T-helper 9 cell (primary cell): ENCODE measurements at places on chromosomes 6 and 20.
A peak's percentile ranks its signal among the peaks of the same experiment; 100 is the strongest.

DNA sequence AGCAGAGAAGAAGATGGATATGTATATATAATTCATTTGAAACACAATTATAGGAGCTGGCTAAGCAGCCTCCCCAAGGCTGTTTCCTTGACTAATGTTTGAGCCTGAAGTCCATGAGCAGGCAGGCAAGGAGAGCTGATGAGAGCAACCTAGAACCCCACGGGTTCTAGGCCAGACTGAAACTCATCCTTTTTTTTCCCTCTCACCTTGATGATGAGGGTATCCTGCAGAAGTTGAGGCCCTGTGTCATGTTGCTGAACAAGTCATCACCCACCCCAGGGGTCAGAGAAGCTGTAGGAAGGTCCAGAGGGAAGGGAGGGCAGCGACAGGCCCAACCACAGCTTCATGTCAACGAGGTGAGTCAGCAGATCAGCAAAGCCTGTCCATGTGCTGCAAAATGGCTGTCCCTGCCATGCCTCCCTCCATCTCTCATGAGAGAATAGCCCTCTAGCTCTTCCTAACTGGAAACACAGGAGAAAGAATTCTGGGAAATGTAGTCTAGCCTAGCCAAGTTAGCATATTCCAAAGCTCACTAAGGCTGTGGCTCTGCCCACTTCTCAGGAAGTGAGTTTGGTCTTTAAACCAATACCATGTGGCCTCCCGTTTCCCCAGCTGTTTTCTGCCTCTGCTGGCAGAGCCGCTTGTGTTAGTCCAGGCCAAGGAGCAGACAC is 91.3 kb upstream of the DTNBP1 start:
- DNase-seq, result no peak

- DNase-seq, result no peak
These were observed 119.8 kb downstream of the BANF2 start for GRCh38 chr20:17819395-17820093.

GRCh38 chr6:17454316-17455005 is 61.1 kb downstream of the CAP2 start:
- no peak for DNase-seq

GRCh38 chr6:79694623-79695343 is 63.7 kb downstream of the SH3BGRL2 start:
- no peak for DNase-seq

GRCh38 chr6:72290620-72291019 is 331.2 kb upstream of the KCNQ5 start:
- no peak for DNase-seq

- DNase-seq, result no peak
These were observed 29.8 kb downstream of the PLCG1 start for GRCh38 chr20:41167118-41167470.

DNA sequence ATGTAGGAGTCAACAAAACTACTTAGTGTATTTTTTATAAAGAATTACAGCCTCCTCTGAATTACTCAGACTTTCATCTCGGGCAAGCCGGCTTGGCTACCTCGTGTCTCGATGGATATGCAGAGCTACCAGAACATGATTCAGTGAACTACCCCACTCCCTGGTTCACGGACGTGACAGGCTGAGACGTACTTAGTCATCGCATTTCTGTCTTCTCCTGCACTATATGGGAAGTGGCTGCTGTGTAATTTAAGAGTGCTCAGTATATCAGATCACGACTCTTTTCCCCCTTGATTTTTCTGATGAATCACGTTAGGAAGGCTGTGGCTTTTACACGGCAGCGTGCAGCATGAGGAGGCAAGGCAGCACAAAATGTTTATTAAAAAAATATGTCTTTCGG is 302.7 kb upstream of the ZFP64 start:
- DNase-seq, result no peak

DNA sequence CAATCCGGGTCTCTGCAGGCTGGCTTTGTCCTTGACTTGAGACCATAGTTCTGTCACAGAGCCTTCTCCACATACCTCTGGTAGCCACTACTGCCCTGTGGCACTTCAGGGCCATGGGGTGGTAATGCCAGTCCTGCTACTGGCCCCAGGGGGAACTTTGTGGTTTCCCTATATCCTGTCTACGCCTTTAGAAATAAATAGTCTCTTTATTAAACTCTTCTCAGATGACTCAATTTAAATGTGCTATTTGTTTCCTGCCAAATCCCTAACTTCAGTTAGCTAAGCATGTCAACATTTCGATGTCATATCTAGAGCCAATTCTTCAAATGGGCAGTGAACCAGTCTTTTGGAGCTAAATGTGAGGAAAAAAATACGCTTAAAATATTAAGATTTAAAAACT is 60.1 kb downstream of the SEL1L2 start:
- DNase-seq, result no peak

DNA sequence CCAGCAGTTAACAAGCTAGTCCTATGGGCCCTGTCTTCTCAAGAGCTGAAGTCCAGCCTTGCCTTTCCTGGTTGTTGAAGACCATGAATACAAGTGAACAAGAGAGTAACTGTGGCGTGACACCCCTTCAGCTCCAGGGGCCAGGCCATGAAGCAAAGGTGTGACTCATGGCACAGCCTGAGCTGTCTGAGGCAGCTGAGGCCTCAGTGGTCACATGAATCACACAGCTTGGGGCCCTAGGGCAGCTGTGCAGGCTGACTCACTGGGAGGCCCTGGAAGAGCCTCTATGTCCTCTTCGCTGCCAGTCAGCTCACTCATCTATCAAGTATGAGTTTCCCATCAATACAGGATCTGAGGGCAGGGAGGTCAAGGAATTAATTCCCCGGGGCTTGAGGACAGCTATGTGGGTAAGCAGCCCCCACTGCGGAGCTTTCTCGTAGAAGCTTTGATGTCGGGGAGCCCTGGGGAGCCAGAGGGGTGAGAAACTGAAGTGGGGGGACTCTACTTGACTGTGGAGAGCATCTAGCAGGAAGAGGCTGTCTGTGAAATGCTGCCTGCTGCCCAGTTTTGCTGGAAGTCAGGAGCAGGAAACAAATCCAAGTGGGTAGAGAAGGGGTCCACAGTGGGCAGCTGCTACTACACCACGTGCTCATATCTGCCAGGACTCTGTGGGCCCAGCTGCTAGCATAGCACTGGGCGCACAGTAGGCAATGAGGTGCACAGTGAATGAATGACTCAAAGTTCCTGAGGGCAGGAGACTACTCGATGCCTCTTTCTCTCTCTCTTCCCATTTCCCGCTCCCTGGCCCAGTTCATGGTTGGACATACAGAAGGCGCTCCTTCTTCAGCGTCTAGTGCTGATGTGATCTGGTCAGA is 13.7 kb upstream of the FAM83C start:
- DNase-seq, result no peak

DNA sequence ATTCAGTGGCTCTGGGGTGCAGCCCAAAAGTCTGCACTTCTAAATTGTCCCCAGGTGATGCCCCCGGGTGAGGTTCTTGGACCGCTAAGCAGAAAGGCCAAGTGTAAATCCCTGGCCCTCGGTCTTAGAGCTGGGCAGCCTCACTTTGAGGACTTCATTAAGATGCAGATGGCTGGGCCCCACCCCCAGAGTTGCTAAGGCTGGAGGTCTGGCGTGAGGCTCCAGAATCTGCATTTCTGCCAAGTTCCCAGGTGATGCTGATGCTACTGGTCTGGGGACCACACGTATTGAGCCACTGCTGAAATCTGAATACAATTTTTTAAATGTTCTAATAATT is 735 bp upstream of the SLC23A2 start:
- no peak for DNase-seq

DNA sequence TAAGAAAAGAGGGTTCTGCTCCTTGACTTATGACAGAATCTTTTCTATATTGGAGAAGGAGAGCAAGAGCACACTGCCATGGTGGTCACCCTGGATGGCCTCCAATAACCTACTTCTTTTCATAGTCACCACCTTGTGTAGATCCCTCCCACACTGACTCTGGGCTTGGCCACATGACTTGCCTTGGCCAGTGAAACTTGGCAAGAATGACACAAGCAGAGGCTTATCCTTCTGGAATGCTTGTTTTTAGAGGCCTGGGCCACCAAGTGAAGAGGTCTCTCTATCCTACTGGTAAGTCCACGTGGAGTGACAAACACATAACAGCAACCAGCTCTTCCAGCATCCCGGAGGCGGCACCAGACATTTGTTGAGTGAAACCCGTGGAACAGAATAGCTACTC is 349.4 kb upstream of the JARID2 start:
- DNase-seq, result no peak

DNA sequence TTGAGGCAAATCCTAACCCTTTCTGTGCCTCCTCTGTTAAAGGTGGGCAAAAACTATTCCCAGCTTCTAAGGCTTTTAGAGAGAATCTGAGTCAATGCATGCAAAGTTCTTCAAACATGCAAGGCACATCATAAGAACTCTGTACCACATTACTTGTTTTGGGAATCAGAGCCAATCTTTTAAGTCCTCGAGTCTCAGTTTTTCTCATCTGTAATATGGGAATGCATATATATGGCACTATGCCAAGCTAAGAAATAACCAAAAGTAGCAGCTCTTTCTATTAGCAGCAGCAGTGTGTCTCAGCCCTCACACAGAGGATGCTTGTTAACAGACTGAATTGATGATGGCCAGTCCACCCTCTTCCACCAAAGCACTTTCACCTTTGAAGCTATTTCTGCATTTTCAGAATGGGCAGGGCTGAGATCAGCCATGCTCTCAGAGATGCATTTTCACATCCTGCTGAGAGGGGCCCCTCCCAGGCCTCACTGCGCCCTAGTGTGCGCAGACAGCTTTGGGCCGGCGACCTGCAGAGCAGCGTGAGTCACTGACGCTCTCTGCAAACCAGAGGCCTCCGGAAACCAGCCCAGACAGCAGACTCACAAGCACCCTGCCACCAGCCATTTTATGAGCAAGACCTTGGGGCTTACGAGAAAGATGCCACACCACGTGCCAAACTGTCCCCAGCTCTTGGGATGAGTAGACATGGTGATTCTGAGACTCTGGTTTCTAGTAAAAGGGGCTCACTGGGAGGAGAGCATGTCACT is 138.0 kb downstream of the NFATC2 start:
- peak; percentile 83 for DNase-seq

DNA sequence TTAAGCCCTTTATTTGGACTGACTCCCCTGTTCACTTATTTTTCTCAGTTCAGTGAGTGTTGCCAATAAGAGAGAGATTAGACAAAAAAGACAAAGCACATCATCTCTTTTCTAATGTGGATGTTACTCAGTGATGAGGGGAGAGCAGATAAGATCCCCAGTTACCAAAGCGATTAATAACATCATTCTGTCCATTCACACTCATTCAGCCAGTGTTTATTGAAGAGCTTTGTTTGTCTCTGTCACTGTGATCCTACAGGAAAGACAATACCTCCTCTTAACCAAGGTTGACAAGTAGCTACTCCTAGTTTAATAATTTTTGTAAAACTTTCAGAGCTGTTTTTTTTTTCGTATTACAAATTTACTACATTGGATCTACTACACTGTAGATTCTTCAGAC is 163.0 kb downstream of the EYA4 start:
- DNase-seq, result no peak

GRCh38 chr20:18698735-18699380 is 111.0 kb downstream of the DTD1 start:
- no peak for DNase-seq

GRCh38 chr20:34709831-34710567 is 5.9 kb downstream of the TP53INP2 start:
- DNase-seq, result no peak

GRCh38 chr20:19662637-19662995 is 95.4 kb upstream of the RIN2 start:
- no peak for DNase-seq

GRCh38 chr20:63317061-63317460 is 24.1 kb downstream of the COL20A1 start:
- DNase-seq, result no peak

GRCh38 chr6:42368181-42368580 is 83.5 kb downstream of the TRERF1 start:
- DNase-seq, result no peak

- DNase-seq, result no peak
These were observed 109.4 kb downstream of the TBXT start for GRCh38 chr6:166058064-166058739.

- DNase-seq, result no peak
These were observed at the start of gene LRRN4 for GRCh38 chr20:6053776-6054688. LRRN4 (minus strand) TSS chr20:6054060; CDS start chr20:6052799, 1,261 bp downstream.

- DNase-seq, result no peak
These were observed 67.1 kb downstream of the EDN1 start for GRCh38 chr6:12356983-12357972.

DNA sequence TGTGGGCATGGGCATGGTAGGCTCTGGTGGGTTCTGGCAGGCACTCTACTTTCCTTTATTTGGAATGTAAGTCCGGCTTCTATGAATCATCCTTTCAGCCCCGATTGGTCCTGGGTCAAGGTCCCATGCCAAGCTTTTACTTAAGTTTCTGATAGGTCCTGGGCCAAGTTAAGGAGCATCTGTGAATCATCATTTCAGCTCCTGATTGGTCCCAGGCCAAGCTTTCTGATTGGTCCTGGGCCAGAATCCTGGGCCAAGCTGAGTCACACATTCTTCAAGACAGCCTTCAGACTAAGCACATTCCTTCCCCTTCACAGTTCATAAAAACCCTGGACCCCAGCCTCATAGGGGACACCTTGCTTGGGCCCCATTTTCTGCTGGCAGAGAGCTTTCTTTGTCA is 231.0 kb upstream of the EYS start:
- no peak for DNase-seq

- no peak for DNase-seq
These were observed 65.8 kb upstream of the STMND1 start for GRCh38 chr6:17036065-17036393.

DNA sequence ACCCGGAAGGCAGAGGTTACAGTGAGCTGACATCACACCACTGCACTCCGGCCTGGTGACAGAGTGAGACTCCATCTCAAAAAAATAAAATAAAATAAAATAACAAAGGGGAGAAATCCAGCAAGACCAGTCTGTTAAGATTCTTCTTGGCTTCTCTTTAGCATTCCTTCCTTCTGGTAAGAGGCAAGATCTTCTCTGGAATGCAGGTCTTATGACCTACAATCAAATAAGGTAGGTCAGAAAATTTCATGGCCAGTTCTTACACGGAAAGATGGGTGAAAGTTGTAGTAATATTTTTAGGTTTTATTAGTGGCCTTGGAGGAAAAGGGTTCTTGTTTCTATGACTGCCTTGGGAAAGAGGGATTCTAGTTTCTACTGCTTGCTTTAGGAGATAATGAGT is 180.9 kb downstream of the FUT9 start:
- no peak for DNase-seq

DNA sequence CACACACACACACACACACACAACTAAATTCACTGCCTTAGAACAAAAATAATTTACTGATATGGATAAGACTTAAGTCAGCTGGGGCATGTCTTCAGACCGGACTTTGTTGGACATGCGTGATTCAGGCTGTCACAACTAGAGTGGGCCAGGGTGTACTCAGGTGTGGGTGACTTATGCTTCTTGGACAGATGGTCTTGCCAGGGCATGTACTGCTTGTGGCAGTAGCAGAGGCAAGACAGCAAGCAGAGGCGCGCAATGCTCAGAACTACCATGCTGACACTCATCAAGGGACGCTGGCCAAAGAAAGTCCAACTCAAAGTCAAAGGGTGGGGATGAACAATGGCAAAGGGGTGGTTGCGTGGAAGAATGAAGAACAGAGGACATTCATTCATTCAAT is 437.5 kb downstream of the CBLN4 start:
- no peak for DNase-seq
